ENCODE measurements at places on chromosomes 16 and 17.

DNA sequence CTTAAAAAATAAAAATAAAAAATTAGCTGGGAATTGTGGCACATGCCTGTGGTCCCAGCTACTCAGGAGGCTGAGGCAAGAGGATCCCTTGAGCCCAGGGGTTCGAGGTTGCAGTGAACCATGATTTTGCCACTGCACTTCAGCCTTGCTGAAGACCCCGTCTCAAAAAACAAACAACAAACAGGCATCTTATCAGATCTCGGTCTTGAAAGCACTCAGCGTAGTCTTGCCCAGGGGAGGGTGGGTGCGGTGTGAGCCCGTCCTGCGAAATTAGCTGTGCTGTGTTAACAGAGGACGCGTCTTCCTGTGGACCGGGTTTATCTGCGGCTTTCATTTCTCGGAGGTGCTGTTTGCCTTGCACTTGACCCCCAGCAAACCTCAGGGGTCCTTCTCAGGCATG lies 5.4 kb downstream of the GAA start:
- no peak for DNase-seq

- no peak for DNase-seq
Observed at GRCh38 chr17:45904866-45905265, 10.5 kb downstream of the MAPT start.

- DNase-seq, result no peak
Observed at GRCh38 chr16:87834668-87835473, 34.4 kb downstream of the SLC7A5 start.

GRCh38 chr16:19474617-19475016 lies 47.3 kb downstream of the GDE1 start:
- DNase-seq, result no peak

DNA sequence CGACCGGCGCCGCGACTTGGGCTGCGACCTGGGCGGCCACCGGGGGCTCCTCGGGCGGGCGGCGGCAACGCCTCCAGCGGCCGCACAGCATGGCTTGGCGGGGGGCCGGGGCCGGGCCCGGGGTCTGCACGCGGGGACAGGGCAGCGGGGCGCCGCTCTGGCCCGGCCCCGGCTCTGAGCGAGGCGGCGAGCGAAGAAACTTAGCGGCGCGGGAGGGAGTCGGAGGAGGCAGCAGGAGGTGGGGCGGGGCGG lies at the start of gene PLCD3:
PLCD3 (minus strand) TSS at position 196 of the 252 bp plus-strand sequence; CDS start at position 91, 105 bp downstream.
- no peak for DNase-seq

DNA sequence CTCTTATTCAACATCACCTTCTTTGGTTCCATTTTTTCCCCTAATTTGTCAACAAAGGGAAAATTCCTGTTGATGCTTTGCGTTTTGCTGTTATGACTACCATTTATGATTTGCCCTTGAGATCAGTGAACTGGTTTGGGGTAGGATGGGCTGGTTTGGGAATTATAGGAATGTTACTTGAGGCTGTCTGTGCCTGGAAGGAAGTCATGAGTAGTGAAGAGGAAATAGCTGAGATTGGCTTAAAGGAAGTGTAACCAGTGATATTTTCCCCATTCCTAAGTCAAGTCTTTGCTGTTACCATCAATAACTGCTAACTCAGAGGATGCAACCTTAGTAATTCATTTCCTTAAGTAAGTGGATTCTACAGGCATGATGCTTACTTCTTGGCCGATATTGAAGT lies 179.2 kb downstream of the MAP2K6 start:
- no peak for DNase-seq

- no peak for DNase-seq
Observed at GRCh38 chr17:54781389-54781788, 119.3 kb upstream of the TOM1L1 start.

GRCh38 chr17:40329839-40330794 lies 21.1 kb downstream of the RARA start:
- DNase-seq, result no peak

DNA sequence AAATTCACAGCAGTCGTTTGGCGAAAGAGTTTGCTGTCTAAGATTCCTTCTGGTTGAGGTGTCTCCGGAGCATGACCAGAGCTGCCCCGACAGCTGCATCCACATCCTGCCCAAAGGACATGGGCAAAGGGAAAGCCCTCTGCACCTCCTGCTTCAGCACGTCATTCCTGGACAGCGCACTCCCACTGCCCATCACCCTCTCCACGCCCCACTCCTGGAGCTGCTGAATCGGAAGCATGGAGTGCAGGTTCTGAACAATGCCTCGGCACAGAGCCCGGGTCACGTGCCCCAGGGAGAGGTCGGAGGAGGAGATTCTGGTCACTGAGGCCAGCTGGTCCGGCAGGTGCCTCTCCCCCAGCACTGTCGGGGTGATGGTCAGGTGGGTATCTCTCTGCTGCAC lies 1.3 kb upstream of the TRPV1 start:
- DNase-seq, result no peak

DNA sequence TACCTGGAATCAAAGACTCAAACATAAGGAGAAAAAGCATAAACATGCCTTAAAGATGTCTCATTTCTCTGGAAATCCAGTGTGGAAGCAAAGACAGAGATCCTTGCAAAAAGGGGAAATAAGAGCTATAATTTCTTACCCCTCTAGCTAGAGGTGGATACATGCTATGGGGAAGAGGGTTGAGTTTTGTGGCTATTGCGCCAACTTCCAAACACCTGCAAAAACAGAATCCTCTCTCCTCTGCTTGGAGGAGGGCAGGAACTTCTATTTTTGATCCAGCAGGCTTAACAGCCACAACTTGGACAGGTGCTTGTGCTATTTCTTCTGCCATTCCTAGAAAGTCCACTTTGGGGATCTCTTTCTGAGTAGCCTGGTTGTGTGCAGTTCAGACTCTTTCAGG lies 21.5 kb upstream of the NUDT7 start:
- DNase-seq, result no peak

GRCh38 chr16:85316321-85316919 lies 204.1 kb upstream of the CIBAR2 start:
- DNase-seq, result no peak

DNA sequence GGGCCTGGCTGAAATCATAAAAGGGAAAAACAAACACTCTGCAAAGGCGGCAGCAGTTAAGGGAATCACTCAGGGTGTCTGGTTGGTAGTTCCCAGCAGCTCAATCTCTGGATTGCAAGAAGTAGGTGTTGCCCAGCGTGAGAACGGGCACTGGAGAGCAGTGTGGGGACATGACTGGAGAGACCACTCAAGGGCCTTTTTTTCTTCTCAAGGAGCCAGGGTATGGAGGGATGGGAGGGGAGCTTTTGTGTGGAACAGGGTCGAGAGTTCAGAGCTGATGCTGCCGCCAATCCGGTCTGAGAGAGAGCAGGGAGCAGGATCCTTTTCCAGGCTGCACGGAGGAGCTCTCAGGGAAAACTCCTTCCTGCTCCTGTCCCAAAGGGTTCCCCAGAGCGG lies 15.2 kb downstream of the SCNN1B start:
- DNase-seq, result no peak

GRCh38 chr17:65531256-65532100 lies 30.0 kb downstream of the AXIN2 start:
- no peak for DNase-seq

- no peak for DNase-seq
Observed at GRCh38 chr17:63514477-63514876, 8.7 kb upstream of the KCNH6 start.

- no peak for DNase-seq
Observed at GRCh38 chr17:37830151-37830993, 85.5 kb upstream of the HNF1B start.

- DNase-seq, result no peak
Observed at GRCh38 chr17:10094797-10095196, 103.6 kb downstream of the GAS7 start.

GRCh38 chr16:86511317-86512161 lies 1.2 kb downstream of the FOXF1 start:
- DNase-seq, result no peak

DNA sequence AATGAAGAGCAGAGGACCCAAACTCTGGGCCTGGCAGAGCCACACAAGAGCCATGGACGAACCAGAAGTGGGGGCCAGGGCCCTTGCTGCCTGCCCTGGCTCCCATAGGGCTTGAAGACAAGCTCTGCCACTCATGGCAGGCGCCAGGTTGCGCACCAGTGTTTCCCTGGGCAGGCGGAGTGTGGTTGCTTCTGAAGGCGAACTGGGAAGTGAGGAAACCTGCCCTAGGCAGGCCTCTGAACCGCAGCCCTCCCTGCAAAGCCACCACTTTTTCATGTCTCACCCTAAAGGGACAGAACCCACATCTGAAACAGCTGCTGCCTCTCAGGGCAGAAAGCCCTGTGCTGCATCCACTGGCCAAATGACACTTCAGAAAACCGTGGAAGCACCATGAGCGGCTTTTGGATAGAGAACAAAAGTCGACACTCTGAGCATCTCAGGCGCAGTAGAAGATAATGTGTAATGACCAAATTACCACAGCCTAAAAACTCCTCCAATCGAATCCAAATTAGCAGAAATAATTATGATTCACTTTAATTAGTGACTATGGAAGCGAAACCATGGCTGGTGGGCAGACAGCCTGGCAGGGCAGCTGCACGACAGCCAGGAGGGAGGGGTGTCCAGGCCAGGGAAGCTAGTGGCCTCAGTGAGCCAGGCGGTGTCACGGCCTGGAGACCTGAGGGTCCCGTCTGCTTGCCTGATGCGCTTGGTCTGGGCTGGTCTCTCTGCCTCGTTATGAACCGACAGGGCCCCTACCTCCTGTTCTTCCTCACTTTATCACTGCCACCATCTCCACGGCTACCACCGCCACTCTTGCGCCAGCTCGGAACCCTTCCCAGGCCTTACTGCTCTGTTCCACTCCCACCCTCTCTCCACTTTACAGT lies 59.1 kb downstream of the PRMT7 start:
- no peak for DNase-seq

- DNase-seq, result no peak
Observed at GRCh38 chr16:85453194-85453678, 159.9 kb upstream of the GSE1 start.

- DNase-seq, result no peak
Observed at GRCh38 chr17:40531051-40531991, 29.9 kb upstream of the TNS4 start.

GRCh38 chr16:86673956-86674453 lies 95.7 kb downstream of the FOXL1 start:
- DNase-seq, result no peak

GRCh38 chr17:69500911-69501429 lies 86.5 kb downstream of the MAP2K6 start:
- DNase-seq, result no peak

DNA sequence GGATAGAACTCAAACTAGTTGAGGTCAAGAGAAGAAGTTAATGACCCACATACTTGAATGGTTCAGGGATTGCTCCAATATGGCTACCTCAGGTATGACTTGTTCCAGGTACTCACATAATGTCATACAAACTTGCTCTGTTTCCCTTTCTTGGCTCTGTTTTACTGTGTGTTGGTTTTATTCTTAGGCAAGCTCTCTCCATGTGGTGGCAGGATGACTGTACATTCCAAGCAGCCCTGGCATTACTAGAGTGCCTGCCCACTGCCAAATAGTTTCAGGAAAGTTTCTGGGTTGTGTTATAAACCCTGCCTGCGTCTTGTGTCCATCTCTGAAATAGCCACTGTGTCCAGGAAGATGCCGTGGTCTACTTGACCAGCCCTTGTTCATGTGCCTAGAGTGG lies 476.8 kb downstream of the SHISA9 start:
- DNase-seq, result peak; percentile 39

DNA sequence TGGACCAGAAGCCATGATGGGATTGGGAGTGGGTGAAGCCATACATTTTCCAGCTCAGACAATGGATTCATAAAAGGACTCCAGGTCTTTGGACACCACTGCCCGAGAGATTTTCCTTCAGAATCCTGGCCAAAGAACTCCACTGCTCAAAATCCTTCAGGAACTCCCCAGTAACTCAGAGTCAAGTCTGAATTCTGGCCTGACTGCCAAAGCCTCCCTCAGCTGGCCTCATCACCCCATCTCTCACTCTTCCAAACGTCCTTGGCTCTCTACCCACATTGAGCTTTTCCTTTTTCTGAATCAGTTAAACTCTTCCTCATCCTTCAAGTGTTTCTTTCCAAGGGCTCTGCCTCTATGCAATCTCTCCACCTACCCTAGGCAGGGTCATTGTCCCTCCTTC lies 1.2 kb upstream of the SEPTIN1 start:
- DNase-seq, result no peak

GRCh38 chr17:43224146-43224705 lies 4.2 kb downstream of the CCDC200 start:
- DNase-seq, result no peak

GRCh38 chr16:1432388-1433262 lies 1.7 kb downstream of the PERCC1 start:
- no peak for DNase-seq

Measured in HS-27A (cell line).